ENCODE measurements at places on chromosomes 1 and 21. TPM values are rescaled to one million over a fixed set of nuclear protein-coding genes. Genes with fewer than 3 reads are reported as not detected.
A peak's percentile ranks its signal among the peaks of the same experiment; 100 is the strongest.

ORC1 gene
- 2.0 TPM for total RNA-seq

CYP4X1 gene
- total RNA-seq: not detected

ALX3 gene
- total RNA-seq: not detected

SLC5A9 gene
- not detected for total RNA-seq

RNU1-1 gene
- total RNA-seq: 2,148 TPM

FABP3 gene
- 0.53 TPM for total RNA-seq

GRCh38 chr1:16342331-16343062 lies 9.8 kb downstream of the FBXO42 start:
- no peak for DNase-seq

DNA sequence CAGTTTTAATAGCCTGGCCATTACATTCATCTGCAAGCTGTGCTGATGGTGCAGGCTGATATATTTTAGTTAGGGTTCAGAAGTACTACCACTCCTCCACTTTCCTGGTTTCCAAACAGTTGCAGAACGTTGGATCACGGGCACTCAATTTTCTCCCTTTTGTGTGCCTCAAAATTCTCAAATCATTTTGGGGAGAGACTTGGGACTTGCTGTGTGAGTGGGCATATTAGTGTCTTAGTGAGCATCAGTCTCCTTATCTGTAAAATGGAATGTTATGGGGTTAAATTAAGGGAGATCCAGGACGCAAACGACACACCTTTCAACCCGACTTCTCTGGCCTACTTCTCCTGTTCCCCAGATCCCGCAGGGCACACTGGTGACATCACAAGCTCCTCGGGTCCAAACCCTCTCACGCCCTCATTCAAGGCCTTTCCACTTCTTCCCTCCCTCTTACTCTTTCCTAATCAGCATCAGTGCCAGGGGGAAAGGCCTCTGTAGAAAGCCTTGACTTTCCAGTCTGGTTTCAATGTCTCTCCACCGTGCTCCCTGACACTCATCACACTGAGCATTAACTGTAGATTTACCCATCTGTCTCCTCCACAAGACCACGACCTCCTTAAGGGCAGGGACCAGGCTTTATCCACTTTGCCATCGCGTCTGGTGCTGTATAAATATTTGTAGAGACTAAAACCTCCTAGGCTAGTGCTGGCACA lies 1.2 kb downstream of the PIGP start:
- DNase-seq: no peak

DNA sequence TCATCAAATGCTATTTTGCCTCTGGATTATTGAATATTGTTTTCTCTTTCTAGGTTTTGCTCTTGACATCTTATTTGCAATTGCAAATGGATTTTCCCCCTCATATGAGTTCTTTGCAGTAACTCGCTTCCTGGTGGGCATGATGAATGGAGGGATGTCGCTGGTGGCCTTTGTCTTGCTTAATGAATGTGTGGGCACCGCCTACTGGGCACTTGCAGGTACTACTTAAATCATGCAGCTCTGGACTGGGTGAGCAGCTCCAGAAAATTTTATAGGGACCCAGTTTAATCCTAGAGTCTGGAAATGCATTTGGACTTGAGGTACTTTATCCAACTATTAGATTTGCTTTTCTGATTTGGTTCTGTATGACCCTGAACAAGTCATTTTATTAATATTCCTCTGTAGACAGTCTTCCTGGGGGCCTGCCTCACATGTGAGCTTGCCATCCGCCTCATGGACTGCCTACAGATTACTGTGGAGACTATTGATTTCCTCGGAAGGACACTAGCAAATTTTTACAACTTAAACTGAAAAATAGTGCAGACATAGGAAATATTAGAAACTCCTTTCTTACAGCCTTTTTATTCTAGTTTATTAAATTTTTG lies 44.5 kb downstream of the SLC22A15 start:
- peak; percentile 21 for DNase-seq

- DNase-seq: no peak
Measured at GRCh38 chr1:84155517-84155916, 11.4 kb downstream of the PRKACB start.

DNA sequence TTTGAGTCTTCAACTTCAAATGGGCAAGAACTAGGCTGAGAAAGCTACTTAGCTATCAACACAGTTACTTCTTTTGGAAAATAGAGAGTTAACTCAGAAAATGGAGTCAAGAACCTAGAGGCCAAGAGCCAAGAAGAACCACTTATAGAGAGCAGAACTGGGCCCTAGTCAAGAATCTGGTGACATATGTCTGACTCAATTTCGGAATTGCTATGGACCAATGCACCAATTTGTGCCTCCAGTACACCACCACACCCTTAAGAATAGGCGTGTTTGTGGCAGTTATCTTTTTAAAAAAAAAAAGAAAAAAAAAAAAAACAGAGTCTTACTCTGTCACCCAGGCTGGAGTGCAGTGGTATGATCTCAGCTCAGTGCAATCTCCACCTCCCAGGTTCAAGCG lies 7.8 kb downstream of the S100A2 start:
- no peak for DNase-seq

DNA sequence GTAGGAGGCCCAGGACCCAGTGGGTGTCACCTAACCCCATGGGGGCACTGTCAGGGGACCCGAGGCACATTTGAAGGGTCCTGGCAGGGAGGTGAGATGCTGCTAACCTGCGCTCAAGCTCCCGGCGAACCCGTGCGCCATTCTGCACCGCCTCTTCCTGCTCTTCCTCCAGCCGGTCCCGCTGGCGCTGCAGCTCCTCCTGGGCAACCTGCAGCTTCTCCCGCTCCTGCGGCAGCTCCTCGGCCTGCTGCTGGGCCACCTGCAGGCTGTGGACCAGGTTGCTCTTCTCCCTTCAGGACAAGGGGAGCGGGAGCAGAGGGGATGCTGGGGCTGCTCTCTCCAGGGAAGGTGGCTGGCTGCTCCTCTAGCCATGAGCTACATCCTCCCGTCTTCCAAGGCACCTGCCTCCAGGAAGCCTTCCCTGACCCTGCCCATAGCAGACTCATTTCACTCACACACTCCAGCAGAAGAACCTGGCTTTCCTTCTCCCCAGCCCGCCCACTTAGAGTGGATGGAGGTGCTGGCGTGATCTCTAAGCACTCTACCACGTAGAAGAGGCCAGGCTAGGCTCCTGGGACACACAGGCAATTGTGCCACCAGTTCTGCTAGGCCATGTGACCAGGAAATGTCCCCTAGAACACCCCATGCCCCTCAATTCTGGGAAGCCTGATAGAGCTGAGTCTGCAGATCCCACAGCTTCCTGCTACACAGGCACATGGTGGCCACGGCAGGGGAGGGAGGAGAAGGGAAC lies 15.2 kb upstream of the NBPF1 start:
- DNase-seq: no peak

DNA sequence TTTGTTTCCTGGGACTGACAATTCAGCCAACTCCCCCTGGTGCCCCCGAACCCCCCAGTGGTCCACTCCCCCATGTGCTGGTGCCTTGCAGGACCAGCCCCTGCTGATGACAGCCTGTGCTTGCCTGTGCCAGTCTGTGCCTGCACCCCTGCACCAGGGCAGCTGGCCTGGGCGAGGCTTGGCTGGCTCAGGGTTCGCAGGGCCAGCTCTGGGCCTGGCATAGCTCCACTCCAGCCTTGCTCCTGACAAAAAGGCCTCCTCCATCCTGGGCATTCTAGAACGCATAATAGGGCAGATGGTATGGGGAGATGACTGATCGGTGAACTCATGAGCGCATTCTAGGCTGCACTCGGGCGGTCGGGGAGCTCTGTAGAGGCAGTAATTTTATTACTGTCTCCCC lies 5.4 kb downstream of the CNTN2 start:
- no peak for DNase-seq

- no peak for DNase-seq
Measured at GRCh38 chr1:27005166-27005530, 7.5 kb downstream of the TENT5B start.

DNA sequence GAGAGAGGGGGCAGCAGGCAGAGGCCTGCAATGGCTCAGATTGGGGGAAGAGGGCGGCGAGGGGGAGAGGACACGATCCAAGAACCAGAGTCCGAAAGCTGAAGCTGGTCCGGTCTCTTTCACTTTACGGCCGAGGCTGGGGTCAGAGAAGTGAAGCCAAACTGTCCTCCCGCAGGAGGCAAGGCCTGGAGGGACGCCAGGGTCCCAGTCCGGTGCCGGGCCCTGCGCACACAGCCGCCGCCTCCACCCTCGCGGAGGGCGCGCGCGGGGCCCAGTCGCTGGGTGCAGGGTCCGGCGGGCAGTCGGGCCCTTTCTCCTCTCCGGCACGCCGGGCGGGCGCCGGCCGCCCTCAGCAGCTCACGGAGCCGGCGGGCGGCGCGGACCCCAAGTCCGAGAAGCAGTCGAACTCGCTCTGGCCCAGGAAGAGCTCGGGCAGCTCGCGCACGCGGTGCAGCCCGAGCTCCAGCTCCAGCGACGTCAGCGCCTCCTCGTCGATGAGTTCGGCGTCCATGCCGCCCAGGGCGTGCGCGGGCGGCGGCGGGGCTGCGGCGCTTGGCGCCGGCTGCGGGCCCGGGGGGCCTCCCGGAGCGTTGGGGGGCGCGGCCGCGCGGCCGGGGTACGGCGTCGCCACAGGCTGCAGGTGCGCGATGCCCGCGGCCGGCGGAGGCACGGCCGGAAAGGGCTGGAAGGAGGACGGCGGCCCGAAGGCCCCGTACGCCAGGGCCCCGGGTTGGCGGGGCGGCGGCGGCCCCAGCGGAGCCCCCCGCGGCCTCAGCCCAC lies 749 bp downstream of the CITED4 start:
- DNase-seq: peak; percentile 23

GRCh38 chr1:220149742-220150141 lies 55.8 kb downstream of the IARS2 start:
- DNase-seq: no peak

DNA sequence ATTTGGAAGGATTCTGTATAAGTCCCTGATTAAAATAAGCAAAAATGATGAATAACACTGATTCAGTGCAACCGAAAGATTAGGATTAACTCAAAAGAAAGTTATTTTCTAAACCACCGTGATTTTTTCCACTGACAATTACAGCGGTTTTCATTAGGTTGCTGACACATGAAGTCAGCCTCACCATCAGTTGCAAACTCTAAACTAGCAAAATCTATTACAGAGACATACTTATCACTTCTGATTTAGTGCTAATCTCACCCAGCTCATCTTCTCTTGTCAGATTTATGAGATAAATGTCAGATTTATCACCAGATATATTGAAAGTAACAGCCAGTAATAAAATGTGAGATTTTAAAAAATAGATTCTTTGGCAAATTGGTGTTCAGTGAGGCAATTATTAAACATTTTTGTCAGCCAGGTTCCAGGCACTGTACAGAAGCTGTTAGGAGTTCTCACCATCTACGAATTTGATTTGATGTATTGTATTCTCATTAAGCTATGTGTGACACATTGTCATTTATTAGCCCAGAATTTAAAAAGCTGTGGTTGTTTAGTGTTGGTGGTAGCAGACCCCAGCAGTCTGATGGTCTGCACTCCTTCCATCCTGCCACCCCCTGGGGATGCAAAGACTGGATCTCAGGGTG lies 37.3 kb upstream of the LGALS8 start:
- DNase-seq: no peak

DNA sequence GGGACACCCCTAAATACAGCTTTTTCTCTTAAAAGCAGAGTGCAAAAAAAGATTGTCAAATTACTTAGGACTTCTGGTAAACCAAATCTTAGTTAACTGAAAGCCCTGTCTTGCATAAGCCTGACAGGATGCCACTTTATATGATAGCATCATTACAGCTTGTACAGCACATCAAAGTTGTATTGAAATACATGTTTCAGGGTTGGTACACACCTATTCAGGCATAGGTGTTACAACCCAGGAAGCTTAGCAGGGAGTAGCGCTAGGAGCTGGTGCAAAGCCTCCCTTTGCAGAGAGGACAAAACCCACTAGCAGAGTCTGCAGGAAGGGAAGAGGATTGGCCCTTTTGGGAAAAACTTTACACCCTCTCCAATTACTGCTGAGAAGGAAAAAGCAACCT lies 258.9 kb upstream of the SGIP1 start:
- DNase-seq: peak; percentile 17

DNA sequence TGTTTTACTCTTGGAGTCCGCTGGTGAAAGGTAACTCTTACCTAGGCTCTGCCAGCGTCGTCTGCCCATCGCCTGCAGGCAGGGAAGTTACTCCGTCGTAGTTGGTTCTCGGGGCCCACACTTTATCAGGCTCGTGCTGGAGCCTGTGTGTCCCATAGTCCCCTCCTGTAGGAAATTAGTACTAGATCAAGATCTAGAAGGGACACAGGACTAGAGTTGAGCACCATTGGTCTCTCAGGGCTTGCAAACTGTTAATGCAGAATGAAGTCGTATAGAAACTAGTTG lies 940 bp downstream of the SRRM1 start:
- peak; percentile 2 for DNase-seq

DNA sequence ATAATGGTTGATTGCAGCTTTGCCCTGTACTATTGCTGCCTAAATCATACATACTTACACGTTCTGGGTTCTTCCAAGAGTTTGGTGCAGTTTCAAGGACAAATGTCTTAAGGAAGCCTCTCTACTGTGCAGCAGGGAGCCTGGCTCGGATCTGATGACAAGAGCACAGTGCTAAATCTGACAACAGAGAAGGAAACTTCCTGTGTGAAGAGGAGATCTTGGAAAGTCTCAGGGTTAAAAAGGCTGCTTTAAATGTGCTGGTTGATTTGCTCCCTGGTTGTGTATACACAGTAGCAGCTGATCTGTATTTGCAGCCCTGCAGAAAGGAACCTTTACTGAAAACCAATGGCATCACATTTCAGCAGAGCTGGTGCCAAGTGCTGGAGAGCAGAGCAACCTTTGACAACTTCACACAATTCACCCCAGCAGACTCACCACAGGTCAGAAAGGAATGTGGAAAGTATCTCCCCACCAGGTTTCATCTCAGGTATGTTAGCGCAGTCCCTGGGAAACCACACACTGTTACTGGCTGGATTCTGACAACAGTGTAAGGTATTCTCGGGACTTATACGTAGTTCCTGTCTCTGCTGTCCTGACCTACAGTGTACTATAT lies 355.0 kb upstream of the ESRRG start:
- no peak for DNase-seq

DNA sequence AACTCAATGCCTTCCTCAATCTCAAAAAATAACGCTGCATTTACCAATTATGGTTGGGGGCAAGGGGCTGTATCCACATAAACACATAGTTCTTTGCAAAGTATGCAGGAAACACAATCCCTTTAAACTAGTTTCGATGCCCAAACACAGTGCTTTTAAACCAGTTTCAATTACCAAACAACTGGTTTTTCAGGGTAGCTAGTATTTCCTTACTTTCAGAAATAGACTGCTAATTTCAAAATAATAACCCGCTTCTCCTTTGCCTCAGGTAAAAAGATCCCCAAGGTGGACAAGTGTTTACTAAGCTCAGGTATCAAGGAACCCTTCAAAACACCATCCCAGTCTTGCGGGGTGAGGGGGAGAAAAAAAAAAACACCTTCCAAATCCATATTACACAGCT lies 2.8 kb downstream of the SIPA1L2 start:
- no peak for DNase-seq
